ENCODE measurements at places on chromosomes 5 and 9.

- peak; percentile 26 for DNase-seq
These were observed 226.4 kb downstream of the PBX3 start for GRCh38 chr9:125973547-125973946.

- peak; percentile 33 for DNase-seq
These were observed 16.6 kb upstream of the S1PR3 start for GRCh38 chr9:88974641-88975040.

DNA sequence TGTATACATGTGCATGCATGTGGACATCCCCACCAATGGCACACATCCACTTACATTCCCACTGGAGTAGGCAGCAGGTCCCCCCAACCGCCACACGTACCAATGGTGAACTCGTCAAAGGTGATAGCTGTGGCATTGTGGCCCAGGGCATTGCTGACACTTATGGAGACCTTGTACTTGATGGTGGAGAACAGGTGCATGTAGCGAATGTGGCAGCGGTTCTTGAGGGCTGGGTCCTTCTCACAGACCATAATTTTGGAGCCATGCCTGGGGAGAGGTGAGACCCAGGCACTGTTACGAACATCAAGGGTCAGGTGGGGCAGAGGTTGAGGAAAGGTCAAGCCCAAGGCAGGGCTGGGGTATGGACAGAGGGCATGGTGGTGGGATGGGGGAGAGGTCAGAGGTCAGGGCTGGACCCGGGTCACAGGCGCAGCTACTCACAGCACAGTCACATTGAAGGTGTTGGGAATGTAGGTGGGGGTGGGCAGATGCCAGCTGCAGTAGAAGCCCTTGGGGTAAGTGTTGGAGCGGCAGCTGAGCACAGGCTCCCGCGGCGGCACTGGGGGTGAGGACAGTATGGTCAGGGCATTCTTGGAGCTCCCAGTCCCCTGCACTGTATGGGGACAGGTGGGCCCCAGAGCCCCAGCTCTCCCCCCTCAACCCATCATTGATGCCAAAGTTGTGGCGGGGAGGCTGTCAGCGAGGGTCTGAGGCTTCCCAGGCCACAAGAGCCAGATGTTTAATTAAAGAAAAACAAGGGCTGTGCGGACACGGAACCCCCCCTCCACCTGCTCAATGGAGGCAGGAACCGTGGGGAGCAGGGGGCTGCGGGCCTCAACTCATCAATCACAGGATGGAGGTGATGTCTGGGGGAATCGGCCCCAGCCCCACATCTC lies 31.9 kb downstream of the CNTFR start:
- peak; percentile 30 for DNase-seq

GRCh38 chr5:171808951-171809350 lies 23.3 kb downstream of the SMIM23 start:
- peak; percentile 19 for DNase-seq

- DNase-seq = no peak
These were observed 25.2 kb downstream of the CCL28 start for GRCh38 chr5:43386960-43387362.

DNA sequence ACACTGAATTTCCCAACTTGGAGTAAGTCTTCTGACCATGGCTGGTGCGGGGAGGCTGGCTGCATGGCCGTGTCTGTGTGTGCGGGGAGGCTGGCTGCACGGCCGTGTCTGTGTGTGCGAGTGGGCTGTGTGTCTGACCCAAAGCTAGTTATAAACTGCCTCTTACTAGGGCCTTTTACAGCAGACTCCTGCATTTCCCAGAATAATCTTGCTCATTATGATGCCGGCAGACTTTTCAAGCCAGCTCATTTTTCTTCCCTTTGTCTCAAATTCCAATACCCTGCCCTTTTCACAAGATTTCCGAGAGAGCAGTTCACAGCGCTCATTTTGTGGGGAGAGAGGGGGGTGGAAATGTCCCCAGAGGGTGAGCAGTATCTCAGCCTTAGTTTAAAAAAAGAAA lies 470.7 kb upstream of the BRINP1 start:
- DNase-seq = no peak
